ENCODE measurements at places on chromosomes 11 and 22.

GRCh38 chr11:36409152-36409816 is 100.8 kb downstream of the TRAF6 start:
- no peak for DNase-seq

- DNase-seq = no peak
These were observed 12.8 kb upstream of the TPCN2 start for GRCh38 chr11:69035946-69036340.

- DNase-seq = no peak
These were observed 123.5 kb downstream of the DBX1 start for GRCh38 chr11:20036626-20037335.

DNA sequence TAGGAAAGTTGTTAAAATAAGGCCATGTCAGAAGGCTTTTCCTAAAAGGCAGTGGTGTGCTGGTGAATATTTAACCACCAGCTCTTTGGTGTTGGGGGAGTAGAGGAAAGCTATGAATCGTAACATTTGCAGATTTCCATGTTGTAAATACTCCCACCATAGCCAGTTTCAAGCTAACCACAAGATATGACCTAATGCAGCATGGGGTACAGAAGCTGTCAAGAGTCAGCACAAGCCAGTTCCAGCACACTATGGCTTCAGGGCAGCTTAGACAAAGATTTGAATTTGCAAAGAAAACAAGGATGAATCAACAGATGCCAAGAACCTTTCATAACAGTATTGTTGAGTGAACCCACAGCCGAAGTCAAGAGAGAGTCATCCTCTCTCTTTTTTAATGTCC is 40.0 kb downstream of the COMMD9 start:
- DNase-seq = no peak

GRCh38 chr11:67022961-67023956 is at the start of gene SYT12:
Gene SYT12 (plus strand): TSS chr11:67023134. CDS start chr11:67030145, 7,011 bp downstream.
- DNase-seq = no peak

GRCh38 chr11:6419009-6419631 is at the start of gene APBB1:
Gene APBB1 (minus strand): TSS chr11:6419094. CDS start chr11:6411347, 7,747 bp downstream.
- no peak for DNase-seq

DNA sequence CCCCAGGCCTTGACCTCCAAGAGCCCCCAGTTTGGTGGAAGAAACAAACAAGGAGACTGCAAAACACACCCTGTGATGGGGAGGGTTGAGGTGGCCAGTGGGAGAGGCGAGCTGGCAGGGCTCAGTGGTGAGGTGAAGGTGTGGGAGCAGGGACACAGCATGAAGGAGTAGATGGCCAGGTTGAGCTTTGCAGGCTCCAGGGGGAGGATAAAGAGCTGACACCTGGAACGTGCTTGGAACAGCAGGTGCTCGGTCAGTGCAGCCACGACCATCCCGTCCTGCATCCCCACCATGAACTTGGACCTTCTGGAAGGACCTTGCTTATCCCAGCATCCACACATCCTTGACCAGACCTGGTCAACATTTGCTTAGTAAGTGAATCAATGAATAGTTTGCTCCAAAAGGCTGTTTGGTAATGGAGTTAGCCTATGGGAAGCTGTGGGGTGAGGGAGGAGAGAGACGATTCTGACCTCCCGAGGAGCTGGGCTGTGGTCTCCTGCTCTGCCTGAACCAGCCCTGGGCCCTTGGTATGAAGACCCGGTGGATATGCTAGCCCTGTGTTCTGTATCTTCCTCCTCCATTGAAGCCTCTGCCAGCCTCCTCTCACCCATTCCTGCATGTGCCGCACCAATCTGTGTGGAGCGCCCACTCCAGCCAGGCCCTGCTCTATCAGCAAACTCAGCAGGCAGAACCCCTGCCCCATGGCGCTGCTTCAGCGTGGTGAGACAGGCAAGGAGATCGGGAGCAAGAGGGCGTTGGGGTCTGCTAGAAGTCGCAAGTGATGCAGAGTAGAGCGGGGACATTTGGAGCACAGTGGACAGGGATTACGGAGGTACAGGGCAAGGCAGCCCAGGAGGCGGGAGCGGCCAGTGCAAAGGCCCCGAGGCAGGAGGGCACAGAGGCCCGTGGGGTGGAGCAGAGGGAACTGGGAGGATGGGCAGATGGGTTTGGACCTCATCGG is 9.9 kb downstream of the LINC01488 start:
- DNase-seq = no peak

DNA sequence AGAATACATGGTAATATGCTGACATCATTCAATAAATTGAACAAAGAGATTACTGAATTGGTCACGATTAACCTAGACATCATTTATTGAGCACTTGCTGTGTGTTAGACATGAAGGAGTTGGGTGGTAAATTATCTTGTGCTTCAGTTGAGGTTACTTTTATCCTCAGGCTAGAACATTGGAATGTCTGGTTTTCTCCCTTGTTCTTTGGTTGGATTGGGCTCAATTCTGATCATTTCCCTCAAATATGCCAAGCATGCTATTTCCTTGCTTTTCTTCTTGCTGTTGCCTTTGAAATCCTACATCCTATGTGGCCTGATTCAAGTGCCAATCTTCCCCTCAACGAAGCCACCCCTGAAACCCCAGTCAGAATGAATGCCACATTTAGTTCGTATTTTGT is 65.8 kb downstream of the DEUP1 start:
- DNase-seq = no peak

- DNase-seq = no peak
These were observed 97.1 kb downstream of the RPL27A start for GRCh38 chr11:8779732-8780131.

DNA sequence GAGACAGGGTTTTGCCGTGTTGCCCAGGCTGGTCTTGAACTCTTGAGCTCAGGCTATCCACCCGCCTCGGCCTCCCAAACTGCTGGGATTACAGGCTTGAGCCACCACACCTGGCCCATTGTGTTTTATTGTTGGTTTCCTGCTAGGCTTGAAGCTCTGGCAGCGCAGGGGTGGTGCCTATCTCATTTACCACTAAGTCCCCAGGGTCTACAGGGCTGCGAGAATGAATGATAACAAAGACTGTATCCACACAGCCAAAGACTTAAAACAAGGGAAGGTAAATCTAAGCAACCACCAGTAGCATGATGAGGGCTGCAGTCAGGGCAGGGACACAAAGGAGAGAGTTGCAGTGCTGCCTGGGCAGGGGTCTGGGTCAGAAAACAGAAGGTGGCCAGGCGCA is 37.3 kb upstream of the XBP1 start:
- no peak for DNase-seq

GRCh38 chr22:49326558-49326957 is 501.1 kb downstream of the BRD1 start:
- DNase-seq = no peak

- peak; percentile 41 for DNase-seq
These were observed 34.5 kb downstream of the TENM4 start for GRCh38 chr11:79406376-79406775.

GRCh38 chr11:57491371-57492061 is 24.0 kb downstream of the SLC43A1 start:
- no peak for DNase-seq

GRCh38 chr11:118102721-118103261 is 16.0 kb upstream of the SMIM35 start:
- no peak for DNase-seq

GRCh38 chr11:110098645-110099044 is 5.5 kb downstream of the ZC3H12C start:
- DNase-seq = no peak

DNA sequence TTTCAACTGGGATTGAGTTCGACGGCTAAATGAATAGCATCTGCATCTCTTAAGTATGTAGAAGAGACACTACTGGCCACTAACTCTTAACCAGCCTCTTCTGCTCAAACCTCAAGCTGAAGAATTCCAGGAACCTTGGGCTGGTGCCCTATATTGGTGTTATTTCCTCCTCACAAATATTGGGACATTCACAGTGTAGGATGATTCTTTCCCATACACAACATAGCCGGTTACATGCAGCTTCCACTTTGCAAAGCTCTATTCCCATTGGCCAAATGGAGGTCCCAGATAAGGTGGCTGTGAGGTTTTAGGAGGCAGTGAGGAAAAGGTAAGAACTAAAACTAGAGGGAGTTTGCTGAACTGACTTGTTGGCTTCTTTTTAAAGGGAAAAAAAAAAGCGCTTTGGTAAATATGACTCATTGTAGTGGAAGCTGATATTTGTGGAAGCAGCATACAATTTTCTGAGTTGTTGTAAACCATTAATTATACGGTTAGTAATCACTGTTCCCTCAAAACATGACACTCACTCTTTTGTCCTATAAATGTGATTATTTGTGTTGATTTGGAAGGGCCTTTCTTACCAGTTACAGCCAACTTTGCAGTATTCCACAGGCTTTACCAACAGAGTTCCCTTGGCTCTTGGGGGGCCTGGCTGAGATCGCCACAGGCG is 17.6 kb downstream of the C22orf31 start:
- DNase-seq = no peak

DNA sequence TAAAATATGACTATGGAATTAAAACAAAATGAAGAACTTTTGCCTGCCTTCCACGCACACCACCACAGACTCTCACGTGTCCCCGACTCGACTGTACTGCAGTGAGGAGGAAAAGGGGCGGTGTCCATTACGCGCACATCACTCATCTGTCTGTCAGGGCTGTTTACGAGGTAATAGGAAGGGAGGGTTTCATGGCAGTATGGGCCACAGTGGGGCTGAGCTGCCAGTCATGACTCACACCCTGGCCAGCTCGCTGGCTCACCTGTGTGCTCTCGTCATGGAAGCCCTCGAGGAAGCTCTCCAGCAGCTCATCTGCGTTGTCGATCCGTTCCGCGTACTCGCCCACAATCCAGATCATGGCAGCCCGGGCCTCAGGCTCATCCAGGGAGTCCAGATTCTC is 33.5 kb upstream of the RASL10A start:
- DNase-seq = no peak

GRCh38 chr22:47032091-47032943 is 269.9 kb downstream of the TBC1D22A start:
- no peak for DNase-seq

DNA sequence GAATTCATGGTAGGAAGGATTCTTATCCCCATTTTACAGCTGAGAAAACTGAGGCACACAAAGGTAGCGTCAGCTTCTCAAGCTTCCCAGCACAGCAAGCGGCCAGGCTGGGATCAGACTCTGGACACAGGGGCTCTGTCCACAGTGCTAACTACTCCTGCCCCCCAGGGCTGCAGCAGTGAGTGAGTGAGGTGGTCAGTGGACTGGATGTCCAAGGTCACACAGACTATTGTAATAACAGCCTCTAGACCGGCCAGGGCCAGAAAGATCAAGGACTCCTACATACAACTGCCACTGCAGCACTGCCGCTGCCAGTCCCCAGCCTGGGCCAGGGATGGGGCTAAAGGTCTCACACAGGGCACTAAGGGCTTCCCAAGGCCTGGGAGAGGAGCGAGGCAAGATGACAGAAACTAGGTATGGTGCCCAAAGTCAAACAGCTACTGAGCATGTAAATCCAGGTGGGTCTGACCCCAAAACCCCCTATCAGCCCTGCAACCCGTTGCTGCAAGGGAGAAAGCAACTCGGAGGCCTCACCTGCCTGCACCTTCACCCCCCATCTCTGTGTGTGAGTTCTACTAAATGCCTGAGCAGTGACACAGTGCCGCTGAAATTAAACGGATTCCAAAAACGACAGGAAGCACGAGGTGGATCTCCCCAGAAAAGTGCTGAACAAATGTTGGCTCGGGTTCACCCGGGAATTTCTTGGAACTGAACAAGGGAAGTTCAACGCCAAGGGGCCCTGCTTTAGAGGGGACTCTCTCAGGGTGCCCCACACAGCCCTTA is 161.8 kb upstream of the GRK3 start:
- no peak for DNase-seq

DNA sequence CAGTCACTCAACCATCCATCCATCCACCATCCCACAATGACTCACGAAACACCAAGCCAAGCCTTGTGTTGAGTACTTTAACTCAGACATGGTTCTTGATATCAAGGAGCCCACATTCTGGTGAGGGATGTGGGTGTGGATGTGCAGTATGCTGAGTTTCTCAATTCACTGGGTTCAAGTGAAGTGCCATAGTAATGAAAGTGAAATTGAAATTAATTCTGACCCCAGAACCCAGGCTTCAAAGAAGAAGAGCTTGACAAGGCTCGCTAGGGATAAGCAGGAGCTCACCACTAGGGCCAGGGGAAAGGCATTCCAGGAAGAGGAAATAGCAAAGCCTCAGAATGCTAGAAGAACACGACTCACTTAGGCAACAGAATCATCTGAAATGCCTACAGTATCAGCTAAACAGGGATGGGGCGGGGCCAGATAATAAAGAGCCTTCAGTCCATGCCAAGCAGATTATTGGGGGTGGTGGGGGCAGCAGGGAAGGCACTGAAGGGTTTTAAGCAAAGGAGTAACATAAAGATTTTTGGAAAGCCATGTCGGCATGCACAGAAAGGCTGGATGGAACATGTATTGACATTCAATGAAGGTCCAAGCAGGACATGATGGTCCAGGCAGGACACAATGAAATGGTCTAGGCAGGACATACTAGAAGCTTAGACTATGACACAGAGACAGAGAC is 37.2 kb downstream of the RTL6 start:
- DNase-seq = no peak

DNA sequence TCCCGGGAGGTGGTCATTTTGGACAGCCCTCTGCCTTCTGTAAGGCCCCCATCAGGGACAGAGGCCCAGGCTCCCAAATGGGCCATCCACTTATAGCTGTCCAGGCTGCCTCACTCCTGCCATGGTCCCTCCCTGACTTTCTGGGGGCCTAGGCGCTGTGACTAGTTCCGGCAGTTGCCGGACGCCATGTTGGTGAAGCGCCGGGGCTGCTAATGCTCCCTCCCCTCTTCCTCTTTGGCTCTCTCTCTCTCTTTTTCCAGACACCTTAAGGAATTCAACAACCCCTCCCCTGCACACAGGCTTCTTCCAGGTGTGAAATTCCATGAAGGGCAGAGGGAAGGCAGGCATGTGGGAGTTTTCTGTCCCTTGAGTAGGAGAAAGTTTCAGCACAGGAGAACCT is 445.6 kb downstream of the SOX6 start:
- DNase-seq = no peak

DNA sequence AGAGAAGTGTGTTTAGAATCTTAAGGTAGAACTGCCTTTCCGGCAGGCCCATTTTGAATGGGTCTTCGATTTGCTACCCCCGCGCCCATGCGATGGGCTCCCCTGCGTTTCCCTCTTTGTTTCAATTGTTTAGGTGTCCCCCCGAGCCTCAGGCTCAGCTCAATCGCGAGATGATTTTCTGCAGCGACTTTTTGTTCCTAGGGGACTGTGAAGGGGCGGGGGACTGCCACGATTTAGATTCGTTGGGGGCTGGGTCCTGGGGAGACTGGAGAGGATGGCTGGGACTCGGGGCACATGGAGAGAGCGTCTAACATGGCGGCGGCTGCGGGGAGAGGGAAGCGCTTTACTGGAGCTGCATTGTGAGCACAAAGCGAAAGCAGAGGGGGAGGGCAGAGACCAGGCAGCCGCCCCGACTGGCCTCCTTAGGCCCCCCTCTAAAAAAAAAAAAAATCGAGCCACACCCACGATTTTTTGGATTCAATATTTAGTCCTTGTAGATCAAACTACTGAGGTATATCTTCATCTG is 1.7 kb downstream of the CAPRIN1 start:
- DNase-seq = peak; percentile 48

DNA sequence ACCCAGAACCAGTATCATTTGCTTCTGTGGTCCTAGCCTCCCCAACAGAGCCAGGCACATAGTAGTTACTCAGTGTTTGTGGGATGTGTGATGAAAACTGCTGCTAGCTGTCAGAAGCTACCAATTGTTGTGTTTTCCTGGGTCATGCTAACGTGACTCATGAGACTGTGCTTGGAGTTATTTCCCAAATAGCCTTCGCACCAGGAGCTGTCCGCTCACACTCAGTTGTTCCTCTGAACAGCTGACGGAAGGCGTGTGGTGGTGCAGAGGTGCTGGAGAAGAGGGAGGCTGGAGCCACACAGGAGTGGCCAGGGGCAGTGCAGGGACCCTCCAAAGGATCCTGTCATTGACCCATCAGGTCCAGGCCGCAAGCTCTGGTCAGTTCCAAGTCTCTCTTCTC is 53.9 kb upstream of the TBCEL start:
- DNase-seq = no peak

Measured in GM19239 (cell line).